ENCODE measurements at places on chromosomes 1 and 21. TPM values are rescaled to one million over a fixed set of nuclear protein-coding genes. Genes with fewer than 3 reads are reported as not detected.

The KLF17 gene
- 0.37 TPM for total RNA-seq

The RGSL1 gene
- not detected for total RNA-seq

- no peak for DNase-seq
Measured at GRCh38 chr1:164886101-164886500, 327.1 kb downstream of the PBX1 start.

GRCh38 chr1:14390816-14391215 is 207.7 kb upstream of the KAZN start:
- peak; percentile 82 for DNase-seq

GRCh38 chr1:156540955-156541354 is 31.4 kb downstream of the IQGAP3 start:
- no peak for DNase-seq

- DNase-seq = peak; percentile 26
Measured at GRCh38 chr1:5991381-5992025, 722 bp downstream of the NPHP4 start.

GRCh38 chr1:201088395-201088794 is 23.8 kb downstream of the CACNA1S start:
- no peak for DNase-seq
